ENCODE measurements at places on chromosomes 2 and 18.

DNA sequence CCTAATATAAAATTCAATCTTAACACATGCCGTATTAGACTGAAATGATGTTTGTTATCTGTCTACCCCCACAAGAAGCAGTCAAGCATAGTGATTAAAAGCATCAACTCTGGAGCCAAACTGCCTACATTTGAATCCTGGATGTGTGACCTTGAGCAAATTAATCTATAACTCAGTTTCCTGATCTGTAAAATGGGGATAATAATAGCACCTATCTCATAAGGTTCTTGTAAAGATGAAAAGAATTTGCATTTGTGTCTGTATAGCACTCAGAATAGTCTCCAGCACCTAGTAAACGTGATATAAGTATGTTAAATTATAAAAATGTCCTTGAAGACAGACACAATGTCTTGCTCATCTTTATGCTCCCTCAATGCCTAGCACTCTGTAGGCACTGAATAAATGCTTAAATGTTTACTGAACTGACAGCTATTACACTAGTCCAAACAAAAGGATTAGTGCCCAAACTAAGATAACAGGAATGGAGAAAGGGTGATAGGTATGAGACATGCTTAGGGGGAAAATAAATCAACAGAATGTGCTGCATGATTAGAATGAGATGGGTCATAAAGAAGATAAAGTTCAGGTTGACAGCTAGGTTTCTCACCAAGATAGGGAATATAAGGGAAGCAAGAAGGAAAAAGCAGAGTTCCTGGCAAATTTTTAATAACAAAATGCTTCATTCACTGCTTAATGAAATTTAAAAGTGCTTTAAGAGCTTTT is 180.6 kb downstream of the ATAD2B start:
- DNase-seq, result no peak
- H3K27ac ChIP-seq, result no peak overlapping the region
- H3K4me3 ChIP-seq, result no peak overlapping the region
- no peaks in the 10 kb centered on the region for H3K27me3 ChIP-seq
- no peaks in the 10 kb centered on the region for H3K36me3 ChIP-seq
- no peaks in the 10 kb centered on the region for H3K4me1 ChIP-seq

DNA sequence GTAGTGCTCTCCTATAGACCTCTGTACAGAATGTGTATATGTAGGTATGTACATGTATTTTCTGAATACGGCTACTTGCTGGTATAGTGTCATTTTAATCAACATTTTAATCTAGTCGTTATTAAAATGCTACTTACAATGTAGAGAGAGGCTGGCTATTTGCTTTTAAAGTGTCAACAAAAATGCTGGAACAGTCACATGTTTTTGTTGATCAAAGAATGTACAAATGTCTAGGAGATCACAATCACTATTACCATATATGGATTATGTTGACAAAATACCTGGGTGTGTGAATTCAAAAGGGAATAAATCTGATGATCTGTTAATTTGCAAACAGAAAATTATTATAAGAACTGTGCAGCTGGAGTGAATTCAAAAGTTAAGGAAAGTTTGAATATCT is 170.3 kb downstream of the CAMKMT start:
- DNase-seq, result no peak
- no peak overlapping the region for H3K4me3 ChIP-seq
- H3K27me3 ChIP-seq, result no peaks in the 10 kb centered on the region
- H3K4me1 ChIP-seq, result no peaks in the 10 kb centered on the region
- no peaks in the 10 kb centered on the region for H3K36me3 ChIP-seq

GRCh38 chr2:109255654-109256053 is 126.6 kb downstream of the SH3RF3 start:
- DNase-seq, result no peak
- H3K4me1 ChIP-seq, result no peaks in the 10 kb centered on the region

- no peaks in the 10 kb centered on the region for H3K4me1 ChIP-seq
- H3K36me3 ChIP-seq, result no peaks in the 10 kb centered on the region
- H3K27ac ChIP-seq, result no peak overlapping the region
- no peak for DNase-seq
- H3K4me3 ChIP-seq, result no peak overlapping the region
Observed at GRCh38 chr2:6856548-6856920, 9.2 kb downstream of the CMPK2 start.

- H3K4me3 ChIP-seq, result no peak overlapping the region
- no peak for DNase-seq
- H3K27me3 ChIP-seq, result no peaks in the 10 kb centered on the region
- no peaks in the 10 kb centered on the region for H3K4me1 ChIP-seq
Observed at GRCh38 chr18:51051105-51051712, 21.2 kb downstream of the SMAD4 start.

DNA sequence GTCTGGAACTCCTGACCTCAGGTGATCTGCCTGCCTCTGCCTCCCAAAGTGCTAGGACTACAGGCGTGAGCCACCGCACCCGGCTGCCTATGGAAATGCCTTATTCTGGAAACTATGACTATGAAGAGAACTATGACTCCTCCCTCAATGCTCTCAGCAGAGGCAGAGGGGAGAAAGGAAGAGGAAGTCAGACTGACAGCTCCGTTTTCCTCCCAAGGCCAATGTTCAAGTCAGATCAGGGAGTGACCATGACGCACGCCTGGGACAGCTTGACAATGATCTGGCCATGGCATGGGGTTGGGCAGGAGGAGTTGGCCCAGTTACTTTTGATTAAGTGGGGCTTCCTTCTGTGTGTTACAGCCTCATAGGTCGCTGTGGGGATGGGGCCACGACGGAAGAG is 44.3 kb upstream of the MRPL33 start:
- H3K27ac ChIP-seq, result peak overlapping the region; percentile 12
- H3K4me1 ChIP-seq, result no peaks in the 10 kb centered on the region
- DNase-seq, result peak; percentile 46

- H3K4me1 ChIP-seq, result no peaks in the 10 kb centered on the region
- no peaks in the 10 kb centered on the region for H3K27me3 ChIP-seq
- no peak overlapping the region for H3K27ac ChIP-seq
- no peaks in the 10 kb centered on the region for H3K36me3 ChIP-seq
Observed at GRCh38 chr18:35389095-35389618, 12.0 kb upstream of the ZNF396 start.

GRCh38 chr2:220104871-220105351 is 477.5 kb downstream of the SLC4A3 start:
- no peaks in the 10 kb centered on the region for H3K36me3 ChIP-seq
- no peak for DNase-seq
- H3K4me3 ChIP-seq, result no peak overlapping the region
- no peak overlapping the region for H3K27ac ChIP-seq

- no peak overlapping the region for H3K4me3 ChIP-seq
- H3K27me3 ChIP-seq, result no peaks in the 10 kb centered on the region
- no peak overlapping the region for H3K27ac ChIP-seq
- peak; percentile 66 for DNase-seq
- H3K36me3 ChIP-seq, result no peaks in the 10 kb centered on the region
Observed at GRCh38 chr2:120675460-120676130, 60.1 kb upstream of the GLI2 start.

- no peak overlapping the region for H3K4me3 ChIP-seq
- no peaks in the 10 kb centered on the region for H3K36me3 ChIP-seq
- DNase-seq, result no peak
Observed at GRCh38 chr2:36165132-36165531, 190.4 kb upstream of the CRIM1 start.

DNA sequence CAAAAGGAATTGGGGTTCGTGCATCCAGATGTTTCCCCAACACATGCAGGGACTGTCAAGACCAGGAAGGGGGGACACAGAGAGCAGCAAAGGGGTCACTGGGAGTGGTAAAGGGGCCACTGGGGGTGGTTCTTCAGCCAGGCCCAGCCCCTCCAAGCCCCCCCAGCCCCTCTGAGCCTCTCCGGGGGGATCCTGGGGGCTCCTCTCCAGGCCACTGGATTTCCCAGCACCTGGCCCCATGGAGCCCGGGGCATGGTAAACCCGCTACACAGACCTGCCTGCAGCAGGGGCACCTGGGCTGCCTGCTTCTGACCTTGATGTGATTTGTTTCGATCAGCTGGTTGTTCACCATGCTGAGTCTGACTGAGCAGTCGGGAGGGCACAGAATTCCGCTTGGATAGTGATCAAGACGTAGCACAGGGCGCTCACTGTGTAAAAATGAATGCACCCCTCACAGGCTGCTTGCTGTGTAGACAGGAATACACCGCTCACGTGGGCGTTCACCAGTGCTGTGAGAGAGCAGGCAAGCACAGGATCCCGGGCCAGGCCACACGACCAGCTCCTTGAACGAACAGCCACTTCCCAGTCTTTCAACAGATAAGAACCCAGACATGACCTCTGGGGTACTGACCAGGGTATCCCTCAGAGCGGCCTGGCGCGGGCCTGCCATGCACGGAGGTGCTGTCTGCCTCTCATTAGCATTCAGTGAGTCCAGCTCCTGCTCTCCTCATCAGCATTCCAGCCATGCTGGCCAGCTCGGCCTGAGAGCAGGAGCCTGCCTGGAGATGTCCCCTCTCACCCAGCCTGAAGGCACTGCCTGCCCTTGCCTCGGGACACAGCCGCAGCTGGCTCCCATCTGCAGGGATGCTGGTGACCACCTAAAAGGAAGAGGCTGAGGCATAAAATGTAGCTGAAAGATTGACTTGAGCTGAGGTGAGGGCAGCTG is 73.3 kb upstream of the OTOS start:
- H3K4me3 ChIP-seq, result no peak overlapping the region
- no peaks in the 10 kb centered on the region for H3K4me1 ChIP-seq
- no peak for DNase-seq
- H3K36me3 ChIP-seq, result no peaks in the 10 kb centered on the region
- H3K27ac ChIP-seq, result no peak overlapping the region
- H3K27me3 ChIP-seq, result no peaks in the 10 kb centered on the region

DNA sequence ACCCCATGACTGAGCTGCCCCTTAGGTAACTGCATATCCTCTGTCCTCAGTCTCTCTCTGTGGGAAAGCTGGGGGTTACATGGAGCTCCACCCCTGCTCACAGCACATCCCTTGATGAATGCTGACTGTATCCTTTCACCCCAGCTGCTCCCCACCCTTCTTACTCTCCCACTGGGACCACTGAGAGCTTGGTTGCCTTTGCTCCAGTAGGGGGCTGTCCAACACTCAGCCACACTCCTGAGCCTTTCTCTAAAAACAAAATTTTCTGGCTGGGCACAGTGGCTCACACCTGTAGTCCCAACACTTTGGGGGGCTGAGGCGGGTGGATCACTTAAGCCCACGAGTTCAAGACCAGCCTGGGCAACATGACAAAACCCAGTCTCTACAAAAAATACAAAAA is 89.2 kb upstream of the MSH2 start:
- H3K4me1 ChIP-seq, result peaks cover 6% of the 10 kb centered on the region
- peak overlapping the region; percentile 7 for H3K27ac ChIP-seq
- DNase-seq, result no peak

GRCh38 chr2:204357286-204357685 is 188.0 kb upstream of the PARD3B start:
- H3K27me3 ChIP-seq, result no peaks in the 10 kb centered on the region

DNA sequence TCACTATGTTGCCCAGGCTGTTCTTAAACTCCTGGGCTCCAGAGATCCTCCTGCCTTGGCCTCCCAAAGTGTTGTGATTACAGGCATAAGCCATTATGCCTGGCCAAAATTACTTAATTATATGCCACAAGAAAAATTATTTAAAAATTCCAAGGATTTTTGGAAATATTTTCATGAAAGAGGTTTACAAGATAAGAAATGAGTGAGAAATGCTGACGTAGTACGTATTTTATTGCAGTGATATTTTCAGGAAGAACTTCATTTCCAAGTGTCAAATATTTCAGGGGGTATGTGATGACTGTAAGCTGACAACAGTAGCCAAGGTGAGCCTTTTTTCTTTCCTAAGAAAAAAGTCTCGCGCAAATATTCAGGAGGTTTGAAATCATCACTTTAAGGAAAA is 20.8 kb downstream of the NIF3L1 start:
- H3K27ac ChIP-seq, result no peak overlapping the region
- H3K27me3 ChIP-seq, result no peaks in the 10 kb centered on the region
- H3K4me3 ChIP-seq, result no peak overlapping the region
- no peaks in the 10 kb centered on the region for H3K36me3 ChIP-seq
- DNase-seq, result no peak

GRCh38 chr2:176127774-176128072 is 1.8 kb upstream of the HOXD8 start:
- no peaks in the 10 kb centered on the region for H3K36me3 ChIP-seq
- no peak overlapping the region for H3K4me3 ChIP-seq
- DNase-seq, result no peak
- H3K27ac ChIP-seq, result no peak overlapping the region
- H3K4me1 ChIP-seq, result no peaks in the 10 kb centered on the region

- H3K27me3 ChIP-seq, result no peaks in the 10 kb centered on the region
- H3K4me1 ChIP-seq, result no peaks in the 10 kb centered on the region
- DNase-seq, result no peak
Observed at GRCh38 chr2:160238392-160238791, 38.3 kb upstream of the ITGB6 start.

Data from colonic mucosa (tissue), 4 donors.